ENCODE measurements at places on chromosomes 11 and 22. TPM values are rescaled to one million over a fixed set of nuclear protein-coding genes. Genes with fewer than 3 reads are reported as not detected.
A peak's percentile ranks its signal among the peaks of the same experiment; 100 is the strongest.

- no peak for DNase-seq
These were observed 14.9 kb upstream of the FXYD6 start for GRCh38 chr11:117891362-117891761.

DNA sequence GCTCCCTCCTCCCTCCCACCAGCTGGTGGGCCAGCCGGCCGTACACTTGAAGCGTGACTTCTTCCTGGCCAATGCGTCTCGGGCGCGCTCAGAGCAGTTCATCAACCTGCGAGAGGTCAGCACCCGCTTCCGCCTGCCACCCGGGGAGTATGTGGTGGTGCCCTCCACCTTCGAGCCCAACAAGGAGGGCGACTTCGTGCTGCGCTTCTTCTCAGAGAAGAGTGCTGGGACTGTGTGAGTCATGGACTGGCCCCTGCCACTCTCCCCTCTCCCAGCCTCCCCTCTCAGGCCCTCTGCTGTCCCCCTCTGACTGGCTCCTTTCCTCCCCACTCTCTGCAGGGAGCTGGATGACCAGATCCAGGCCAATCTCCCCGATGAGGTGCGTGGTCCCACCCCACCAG, 24.7 kb downstream of the CAPN1 start:
- no peak for DNase-seq

DNA sequence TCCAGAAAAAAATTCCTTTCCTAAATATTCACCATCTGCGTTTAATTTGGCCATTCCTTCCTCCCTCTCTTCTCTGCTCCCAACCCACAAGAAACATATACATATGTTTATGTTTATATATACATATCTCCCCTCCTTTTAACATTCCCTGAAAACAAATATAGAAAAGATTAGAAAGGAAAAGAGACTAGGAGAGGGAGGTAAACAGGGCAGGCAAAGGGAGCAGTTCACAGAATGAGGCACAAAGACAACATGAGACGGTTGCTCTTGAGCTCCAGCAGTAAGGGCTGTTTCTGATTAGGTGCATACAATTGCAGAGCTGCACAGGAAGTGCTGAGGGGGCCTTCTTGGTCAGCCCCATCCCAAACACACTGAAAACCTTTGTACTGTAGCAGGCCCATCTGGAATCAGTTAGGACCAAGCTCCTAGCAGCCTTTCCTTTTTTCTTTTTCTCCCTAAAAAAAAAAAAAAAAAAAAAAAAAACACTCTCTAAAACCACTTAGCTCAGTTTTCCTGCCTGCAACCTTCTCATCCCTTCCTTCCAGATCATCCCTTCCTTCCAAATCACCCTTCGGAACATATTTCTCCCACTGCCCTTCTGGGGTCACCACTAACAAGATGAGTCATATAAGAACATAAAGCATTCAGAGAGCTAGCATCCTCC, 57.0 kb downstream of the RBFOX2 start:
- DNase-seq = peak; percentile 86

Gene OR8H3
- total RNA-seq = not detected

Gene RTN4RL2
- not detected for total RNA-seq

- DNase-seq = no peak
These were observed 7.3 kb upstream of the BRSK2 start for GRCh38 chr11:1382429-1382828.

- DNase-seq = no peak
These were observed 606.0 kb downstream of the BUD13 start for GRCh38 chr11:116166573-116167465.

DNA sequence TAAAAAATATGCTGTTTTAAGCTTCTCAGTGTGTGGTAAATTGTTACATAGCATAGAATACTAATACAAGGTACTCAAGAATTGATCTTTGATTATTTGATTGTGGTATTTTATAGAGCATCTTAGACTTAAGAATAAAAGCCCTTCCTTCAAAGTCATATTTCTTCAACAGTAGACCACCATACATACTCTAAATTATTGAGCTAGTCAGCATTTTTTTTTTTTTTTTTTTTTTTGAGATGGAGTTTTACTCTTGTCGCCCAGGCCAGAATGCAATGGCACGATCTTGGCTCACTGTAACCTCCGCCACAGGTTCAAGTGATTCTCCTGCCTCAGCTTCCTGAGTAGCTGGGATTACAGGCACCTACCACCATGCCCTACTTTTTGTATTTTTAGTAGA, 436.7 kb upstream of the LUZP2 start:
- no peak for DNase-seq

- no peak for DNase-seq
These were observed 1.1 kb downstream of the THAP12 start for GRCh38 chr11:76379807-76380158.
